ENCODE measurements at places on chromosomes 11 and 22.

DNA sequence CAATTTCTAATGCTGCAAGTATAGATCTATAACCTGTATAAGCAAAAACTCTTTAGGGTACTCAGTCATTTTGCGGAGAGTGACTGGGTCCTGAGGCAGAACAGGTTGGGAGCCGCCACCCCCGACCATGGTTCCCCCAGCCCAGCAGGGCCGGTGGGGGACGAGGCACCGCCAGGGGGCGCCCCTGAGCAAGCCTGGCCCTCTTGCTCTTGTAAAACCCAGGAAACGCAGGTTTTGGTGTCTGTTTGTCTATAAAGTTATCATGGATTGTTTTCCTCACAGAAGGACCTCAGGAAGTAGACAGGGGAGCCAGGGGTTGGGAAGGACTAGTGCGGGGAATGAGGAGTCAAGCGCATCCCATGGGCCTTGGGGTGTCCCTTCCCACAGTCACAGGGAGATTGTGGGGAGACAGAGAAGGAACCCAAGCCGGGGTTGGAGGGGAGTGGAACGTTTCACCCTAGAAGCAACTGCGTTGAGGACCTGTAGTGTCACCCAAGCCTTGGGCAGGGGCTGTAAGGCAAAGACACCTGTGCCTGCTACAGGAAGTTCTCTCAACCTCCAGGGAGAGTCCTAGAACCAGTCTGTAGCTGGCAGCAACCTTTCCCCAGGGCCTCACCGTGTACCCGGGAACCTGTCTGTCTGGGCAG is 26.4 kb downstream of the KCTD17 start:
- DNase-seq, result peak; percentile 10

DNA sequence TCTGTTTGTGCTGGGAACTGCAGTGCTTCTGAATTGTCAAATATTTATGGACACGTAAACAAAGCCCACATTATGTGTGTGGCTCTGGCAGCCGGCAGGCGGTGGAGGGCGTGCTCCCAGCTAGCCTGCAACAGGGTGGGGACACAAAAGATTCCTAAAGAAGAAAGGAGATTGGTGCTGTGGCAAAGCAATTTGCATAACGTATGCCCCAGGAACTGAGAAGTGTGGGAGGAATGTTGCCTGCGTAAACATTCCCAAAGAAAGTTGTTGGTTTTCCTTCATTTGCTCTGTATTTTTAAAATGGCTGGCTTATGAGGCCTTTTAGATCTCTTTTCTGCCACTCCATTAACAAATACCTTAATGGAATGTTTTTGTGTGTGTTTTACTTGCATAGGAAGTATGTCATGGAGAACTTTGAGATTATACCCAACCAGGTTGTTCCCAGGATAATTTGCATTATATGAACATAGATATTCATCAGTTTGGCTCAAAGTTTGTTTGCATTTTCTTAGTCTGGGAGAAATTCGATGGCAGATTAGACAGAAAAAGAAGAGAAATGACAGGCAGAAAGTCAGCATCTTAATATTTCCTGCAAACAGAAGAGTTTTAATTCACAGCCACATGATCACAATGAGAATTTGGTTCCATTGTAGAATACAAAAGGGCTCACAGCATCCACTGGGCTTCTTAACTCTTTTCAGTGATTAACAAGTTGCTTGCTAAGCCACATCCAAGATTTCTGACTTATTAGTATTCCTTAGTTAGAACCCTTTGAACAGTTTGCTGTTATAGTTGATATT is 41.8 kb upstream of the DLAT start:
- DNase-seq, result no peak

DNA sequence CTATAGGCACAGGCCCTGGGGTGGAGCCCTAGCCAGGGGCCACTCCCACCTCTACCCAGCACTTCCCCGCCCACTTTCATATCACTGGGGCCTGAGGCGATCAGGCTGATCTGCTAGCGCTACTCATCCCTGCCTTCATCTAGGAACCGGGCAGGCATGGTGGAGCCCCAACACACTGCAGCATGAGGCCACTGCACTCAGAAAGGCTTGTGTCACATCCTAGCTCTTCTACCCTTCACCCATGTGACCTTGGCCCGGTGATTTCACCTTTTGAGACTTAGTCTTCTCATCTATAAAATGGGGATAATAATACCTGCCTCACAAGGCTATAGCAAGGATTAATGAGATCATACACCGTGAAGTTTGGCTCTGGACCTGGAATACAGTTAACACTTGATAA is 18.1 kb upstream of the GDPD5 start:
- DNase-seq, result no peak

DNA sequence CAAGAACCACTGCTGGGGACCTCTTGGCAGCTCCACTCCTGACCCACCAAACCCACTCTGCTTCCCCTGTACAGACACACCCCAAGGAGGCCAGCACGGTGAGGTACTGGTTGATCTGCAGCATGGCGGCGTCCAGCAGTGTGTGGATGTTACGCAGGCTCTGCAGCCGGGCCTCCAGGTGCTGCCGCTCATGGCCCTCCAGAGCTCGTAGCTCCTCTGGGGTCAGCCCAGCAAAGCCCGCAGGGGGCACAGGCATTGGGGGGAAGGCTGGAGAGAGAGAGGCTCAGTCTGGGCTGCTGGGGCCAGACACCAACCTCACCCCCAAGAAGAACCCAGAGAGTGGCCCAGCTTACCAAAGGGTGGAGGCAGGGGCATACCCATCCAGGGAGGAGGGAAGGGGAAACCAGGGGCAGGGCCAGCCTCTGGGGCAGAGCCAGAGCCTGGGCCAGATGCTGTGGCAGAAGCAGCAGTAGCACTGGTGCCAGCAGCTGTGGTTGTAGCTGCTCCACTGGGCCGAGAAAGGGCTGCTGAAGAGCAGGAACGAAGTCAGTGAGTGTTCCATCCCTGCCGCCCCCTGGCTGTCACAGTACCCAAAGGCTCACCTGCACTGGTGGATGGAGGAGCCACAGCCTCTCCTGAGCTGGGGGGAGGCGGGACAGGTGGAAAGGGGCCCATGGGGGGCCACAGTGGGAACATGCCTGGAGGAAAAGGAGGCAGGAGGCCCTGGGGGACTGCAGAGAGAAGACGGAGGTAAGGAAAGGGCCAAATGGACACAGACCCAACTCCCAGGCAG is 4.5 kb downstream of the SYVN1 start:
- no peak for DNase-seq

DNA sequence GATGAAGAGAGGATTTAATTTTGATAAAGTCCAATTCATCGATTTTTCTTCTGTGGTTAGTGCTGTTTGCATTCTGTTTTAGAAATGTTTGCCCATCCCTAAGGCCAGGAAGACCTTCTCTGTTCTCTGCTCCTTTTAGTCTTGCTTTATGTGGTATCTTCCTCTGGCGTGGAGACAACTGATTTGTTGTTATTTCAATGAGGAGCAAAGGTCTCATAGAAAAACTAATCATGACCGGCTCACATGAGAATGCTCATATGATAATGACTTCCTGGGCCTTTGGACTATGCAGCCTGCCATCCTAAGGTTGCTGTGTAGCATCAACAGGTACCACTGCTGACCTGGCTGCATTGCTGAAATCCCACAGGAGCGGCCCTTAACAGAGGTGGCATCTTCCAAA is 19.8 kb downstream of the SCGB1A1 start:
- DNase-seq, result no peak

- DNase-seq, result peak; percentile 77
Measured at GRCh38 chr11:46296528-46297448, 19.3 kb downstream of the CREB3L1 start.

- DNase-seq, result no peak
Measured at GRCh38 chr11:86003654-86004053, 65.2 kb downstream of the PICALM start.

- DNase-seq, result peak; percentile 20
Measured at GRCh38 chr11:71977743-71978418, 20.8 kb upstream of the IL18BP start.

DNA sequence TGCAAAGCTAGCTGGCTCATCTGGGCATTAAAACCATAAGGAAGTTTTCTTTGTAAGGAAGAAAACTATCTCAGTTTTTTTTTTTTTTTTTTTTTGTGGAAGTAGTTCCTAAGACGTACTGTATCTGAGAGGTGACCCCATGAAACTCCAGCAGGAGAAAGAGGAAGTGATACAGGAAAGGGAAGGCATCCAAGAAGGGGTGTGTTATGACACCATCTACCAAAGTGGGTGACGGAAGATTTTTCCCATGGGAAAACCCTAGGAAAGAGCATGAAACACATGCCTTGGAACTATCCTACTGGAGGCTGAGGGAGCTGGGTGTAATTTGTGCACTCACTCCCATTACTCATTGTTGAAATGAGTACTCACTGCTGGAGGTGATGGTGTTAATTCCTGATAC is 63.8 kb upstream of the ARHGAP20 start:
- DNase-seq, result no peak

DNA sequence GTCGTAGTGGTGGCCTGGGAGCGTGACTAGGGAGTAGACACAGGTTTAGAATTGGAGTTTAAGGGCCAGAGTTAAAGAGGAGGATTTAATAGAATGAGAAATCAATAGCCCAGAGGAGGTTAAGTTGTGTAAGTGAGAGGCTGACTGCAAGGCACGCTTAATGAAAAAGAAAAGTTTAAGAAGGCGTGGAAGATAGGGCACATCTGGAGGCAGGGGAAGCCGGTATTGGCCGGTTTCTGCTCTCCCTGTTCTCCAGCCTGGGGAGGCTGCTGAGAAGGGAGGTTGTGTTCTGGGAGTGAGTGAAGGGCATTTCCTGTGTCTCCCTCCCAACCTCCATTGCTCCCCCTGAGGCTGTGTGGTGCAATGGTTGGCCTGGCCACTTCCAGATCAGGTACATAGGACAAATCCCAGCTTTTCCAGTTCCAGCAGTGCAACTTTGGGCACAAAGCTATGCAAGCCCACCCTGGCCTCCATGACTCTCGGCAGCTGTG is 6.3 kb downstream of the GRIK4 start:
- DNase-seq, result no peak

DNA sequence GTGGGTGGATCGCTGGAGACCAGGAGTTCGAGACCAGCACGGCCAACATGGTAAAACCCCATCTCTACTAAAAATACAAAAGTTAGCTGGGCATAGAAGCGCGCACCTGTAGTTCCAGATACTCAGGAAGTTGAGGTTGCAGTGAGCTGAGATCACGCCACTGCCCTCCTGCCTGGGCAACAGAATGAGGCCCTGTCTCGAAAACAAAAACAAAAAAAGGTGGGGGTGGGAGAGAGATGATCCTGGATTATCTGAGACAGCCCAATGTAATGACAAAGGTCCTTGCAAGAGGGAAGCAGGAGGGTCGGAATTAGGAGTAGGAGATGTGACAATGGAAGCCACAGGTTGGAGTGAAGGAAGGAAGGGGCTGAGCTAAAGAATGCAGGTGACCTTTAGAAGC is 87.6 kb upstream of the APOA1 start:
- DNase-seq, result no peak

- DNase-seq, result no peak
Measured at GRCh38 chr22:33807470-33807869, 112.8 kb downstream of the LARGE1 start.

DNA sequence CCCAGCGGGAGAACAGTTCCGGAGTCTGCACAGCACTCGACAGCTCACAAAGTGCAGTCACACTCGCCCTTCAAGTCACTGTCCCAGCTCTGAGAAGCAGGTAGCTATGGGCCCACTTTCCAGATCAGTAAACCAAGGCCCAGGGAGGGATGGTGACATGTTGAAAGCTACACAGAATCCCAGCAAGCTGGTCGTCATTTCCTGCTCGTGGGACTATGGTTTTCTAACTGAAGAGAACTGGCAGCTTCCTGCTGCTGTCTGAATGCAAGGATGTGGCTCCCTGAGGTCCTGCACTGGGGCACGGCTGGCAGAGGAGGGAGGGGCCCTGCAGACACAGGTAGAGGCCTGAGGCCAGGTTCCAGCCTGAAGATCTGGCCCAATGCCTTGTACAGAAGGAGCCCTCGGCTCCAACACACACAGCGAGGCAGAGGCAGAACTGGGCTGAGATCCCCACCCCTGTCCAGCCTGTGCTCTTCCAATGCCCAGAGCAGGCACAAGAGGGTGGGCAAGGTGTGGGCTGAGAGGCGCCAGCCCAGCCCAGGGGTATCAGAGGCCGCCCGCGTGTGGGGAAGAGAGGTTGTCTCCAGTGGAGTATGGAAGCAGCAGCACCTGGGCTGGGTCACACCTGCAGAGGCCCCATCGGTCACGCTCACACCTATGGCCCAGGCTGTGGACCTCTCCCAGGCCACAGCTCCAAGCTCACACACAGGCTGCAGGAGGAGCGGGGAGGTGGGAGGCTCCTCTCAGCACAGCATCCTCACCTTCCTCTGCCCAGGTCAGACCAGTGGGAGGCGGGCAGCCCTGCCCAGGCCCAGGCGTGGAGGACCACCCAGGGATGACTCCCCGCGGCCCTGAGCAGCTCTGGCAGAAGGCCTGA is 119.2 kb downstream of the PHF21B start:
- DNase-seq, result no peak

GRCh38 chr11:8387141-8387540 is 123.5 kb upstream of the LMO1 start:
- DNase-seq, result no peak

- no peak for DNase-seq
Measured at GRCh38 chr22:31275576-31275975, 16.7 kb downstream of the PIK3IP1 start.

GRCh38 chr11:77082838-77083565 is 16.2 kb downstream of the CAPN5 start:
- DNase-seq, result no peak

GRCh38 chr22:20803696-20804324 is 29.9 kb downstream of the SERPIND1 start:
- no peak for DNase-seq

- no peak for DNase-seq
Measured at GRCh38 chr11:41459465-41460401, at the start of gene LRRC4C. TSS of gene LRRC4C (minus strand) at chr11:41459652.

DNA sequence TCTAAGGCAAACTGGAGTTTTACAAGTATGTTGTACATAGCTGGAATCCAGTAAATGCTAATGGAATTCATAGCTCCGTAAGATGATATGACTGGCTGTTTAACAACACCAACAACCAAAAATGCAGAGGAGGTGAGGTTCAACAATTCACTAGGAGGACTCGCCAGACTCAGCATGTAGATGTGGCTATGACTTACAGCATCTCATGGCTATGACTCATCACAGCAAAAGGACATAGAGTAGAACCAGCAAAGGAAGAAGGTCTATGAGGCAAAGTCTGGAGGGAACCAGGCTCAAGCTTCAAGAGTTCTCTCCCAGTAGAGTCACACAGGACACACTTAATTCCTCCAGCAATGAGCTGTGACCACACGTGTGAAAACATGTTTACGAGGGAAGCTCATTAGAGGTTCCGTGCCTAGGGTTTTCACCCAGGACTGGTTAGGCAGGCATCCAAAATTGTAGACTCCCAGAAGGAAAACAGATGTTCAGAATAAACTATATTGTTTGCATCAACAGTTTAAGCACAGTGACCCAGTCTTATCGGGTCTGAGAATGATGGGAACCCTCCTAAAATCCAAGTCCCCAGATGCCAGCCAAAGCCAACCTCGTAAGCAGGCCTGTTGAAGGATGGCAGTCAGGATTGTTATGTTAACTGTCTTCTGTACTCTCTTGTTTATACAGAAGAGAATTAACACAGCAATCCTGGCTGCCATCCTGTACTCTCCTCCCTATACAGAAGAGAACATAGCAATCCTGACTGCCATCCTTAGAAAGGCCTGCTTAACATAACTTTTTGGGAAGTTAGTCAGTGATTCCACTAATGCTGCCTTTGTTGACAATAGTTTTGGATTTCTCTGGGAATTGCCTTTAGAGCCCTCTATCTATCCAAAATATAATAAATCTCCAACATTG is 116.6 kb downstream of the LARGE1 start:
- DNase-seq, result peak; percentile 71
